CD4-positive, alpha-beta T cell treated with Interleukin-2 at 100 ng/mL for 4 hours (primary cell): ENCODE measurements at places on chromosomes 3 and 15.

GRCh38 chr3:176584413-176585176 lies 612.7 kb downstream of the TBL1XR1 start:
- DNase-seq, result no peak

DNA sequence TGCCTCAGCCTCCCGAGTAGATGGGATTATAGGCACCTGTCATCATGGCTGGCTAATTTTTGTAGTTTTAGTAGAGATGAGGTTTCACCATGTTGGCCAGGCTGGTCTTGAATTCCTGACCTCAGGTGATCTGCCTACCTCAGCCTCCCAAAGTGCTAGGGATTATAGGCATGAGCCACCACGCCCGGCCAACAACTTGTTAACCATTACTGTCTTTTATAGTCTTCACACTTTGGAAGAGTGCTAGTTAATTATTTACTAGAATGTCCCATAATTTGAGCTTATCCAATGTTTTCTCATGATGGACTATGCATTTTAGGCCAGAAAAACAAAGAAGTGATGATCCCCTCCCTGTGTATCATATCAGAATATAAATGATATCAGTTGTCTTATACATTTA lies 288.6 kb upstream of the CBLB start:
- DNase-seq, result no peak

- DNase-seq, result no peak
These were observed 149.5 kb upstream of the EPHA3 start for GRCh38 chr3:88957711-88958439.

GRCh38 chr15:52326756-52327155 lies 31.2 kb upstream of the MYO5C start:
- DNase-seq, result no peak

- DNase-seq, result no peak
These were observed 276.2 kb upstream of the SGO1 start for GRCh38 chr3:20462226-20462625.

DNA sequence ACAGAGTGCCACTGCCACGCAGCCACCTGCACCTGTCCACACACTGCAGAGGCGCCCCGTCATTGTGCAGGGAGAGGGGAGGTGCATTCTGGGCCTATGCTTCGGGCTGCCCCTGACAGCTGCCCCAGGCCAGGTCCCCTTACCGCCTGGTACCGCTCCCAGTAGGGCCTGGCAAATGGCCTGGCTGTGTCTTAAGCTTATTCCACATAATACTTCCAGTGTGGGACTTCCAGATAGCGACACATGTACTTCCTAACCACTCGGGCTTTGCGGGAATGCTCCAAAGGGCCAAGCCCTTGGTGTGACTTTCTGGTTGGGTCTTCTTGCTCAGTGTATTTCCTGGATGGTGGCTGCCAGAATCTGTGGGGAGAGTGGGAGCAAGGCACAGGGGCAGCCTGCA lies 254.3 kb upstream of the CHRNA7 start:
- DNase-seq, result no peak

- no peak for DNase-seq
These were observed 662 bp downstream of the TMEM108 start for GRCh38 chr3:133038731-133039375.

GRCh38 chr3:18135060-18135814 lies 289.9 kb downstream of the SATB1 start:
- no peak for DNase-seq

DNA sequence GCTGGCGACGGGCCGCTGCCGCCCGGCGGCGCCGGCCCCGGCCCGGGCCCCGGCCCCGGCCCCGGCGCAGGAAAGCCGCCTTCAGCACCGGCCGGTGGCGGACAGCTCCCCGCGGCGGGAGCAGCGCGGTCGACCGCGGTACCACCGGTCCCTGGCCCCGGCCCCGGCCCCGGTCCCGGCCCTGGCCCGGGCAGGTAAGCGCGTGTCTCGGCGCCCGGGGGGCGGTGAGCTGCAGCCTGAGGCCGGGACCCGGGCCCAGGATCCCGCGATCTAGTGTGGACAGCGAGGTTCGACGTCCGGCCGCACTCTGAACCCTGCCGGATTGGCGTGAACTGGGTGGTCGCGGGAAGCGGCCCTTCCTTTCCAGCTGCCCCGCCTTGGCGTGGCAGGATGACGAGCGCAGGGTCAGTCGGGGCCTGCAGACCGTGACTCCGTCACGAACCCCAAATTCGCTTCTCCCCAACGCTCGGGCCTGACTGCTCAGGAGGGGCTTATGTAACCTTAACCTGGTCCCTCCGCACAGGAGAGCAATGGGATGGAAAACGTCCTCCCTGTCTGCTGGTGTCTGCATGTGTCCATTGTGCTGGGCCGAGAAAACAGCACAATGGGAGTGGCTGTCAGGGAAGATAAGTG lies 472 bp downstream of the BSN start:
- no peak for DNase-seq

- no peak for DNase-seq
These were observed 3.1 kb downstream of the WDR93 start for GRCh38 chr15:89693696-89694095.
